ENCODE measurements at places on chromosomes 6 and 20.

- no peak for DNase-seq
Measured at GRCh38 chr20:58420798-58421496, 31.9 kb downstream of the VAPB start.

- DNase-seq: no peak
Measured at GRCh38 chr6:157811476-157812173, 11.4 kb upstream of the SNX9 start.

DNA sequence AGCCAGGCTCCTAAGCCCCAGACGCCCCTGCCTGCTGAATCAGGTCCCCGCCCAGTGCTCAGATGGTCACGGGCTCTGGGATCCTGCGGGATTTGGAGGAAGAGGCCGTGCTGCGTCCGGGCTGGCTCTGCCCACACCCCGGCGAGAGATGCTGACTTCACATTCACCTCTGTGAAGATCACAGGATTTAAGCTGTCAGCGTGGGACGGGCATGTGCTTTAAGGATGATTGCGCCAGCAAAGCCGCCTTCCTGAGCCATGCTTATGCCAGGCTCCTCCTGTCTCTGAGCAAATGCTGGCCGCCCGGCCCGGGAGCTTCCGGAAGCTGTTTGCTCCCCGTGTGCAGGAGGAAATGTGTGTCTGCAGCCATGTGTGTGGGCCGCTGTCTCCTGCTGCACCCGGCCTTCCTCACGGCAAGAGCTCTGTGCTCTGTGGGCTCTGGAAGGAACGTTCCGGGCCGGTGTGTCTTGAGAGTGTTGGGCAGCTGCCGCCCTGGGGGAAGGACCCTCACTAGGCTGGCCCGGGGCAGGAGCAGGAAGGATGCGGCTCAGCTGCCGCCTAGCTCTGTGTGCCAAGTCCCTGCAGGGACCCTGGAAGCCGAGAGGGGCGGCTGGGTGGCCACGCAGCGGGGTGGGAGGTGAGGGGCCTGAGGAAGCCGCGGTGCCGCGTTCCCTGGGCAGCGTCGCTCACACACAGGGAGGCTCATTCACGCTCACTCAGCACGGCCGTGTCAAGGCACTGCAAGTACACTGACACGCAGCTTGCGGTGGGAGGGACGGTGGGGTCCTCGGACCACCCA is 19.0 kb upstream of the BHLHE23 start:
- DNase-seq: no peak

- no peak for DNase-seq
Measured at GRCh38 chr6:100317031-100317430, 147.7 kb downstream of the SIM1 start.

DNA sequence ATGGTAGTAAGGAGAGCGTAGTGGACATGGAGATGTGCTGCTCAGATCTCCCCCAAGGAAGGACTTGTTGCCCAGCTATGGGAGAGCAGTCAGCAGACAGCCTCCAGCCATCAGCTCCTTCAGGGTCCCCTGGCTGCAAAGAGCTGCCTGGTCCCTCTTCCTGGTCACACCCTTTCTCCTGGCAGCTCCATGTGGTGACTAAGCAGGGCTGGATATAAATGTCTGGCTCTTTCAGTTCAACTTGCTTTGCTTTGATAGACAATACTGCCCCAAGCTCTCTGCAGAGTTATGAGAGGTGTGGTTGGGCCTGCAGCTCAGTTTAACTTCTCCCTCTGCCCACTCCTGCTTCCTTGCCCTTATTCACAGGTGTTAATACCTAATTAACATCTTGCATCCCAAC is 64.1 kb upstream of the DDR1 start:
- DNase-seq: peak; percentile 41

DNA sequence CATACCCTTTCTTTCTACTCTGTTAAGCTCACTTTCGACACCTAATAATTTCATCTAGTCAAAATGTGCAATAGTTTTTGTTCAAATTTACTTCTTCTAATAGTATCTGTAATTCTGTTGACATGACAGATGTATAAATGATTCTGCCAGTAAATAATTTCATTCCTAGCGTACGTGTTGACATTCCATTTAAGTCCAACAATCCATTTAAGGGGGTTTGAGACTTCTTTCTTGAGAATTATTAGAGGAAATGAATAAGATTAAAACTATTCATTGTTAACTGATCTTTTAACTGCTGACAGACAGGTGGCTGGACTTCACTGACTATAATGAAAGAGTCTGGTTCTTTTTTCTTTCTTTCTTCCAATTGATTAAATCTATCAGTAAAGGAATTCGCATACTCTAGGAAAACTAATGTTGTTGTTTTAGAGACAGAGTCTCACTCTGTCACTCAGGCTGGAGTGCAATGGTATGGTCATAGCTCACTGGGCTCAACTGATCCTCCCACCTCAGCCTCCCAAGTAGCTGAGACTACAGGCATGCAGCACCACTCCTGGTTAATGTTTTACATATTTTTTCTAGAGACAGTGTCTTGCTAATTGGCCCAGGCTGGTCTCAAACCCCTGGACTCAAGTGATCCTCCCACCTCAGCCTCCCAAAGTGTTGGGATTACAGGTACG is 55.9 kb downstream of the MAP3K5 start:
- no peak for DNase-seq

- no peak for DNase-seq
Measured at GRCh38 chr20:38812709-38813573, 7.4 kb downstream of the PPP1R16B start.

GRCh38 chr6:93124006-93124632 is 295.2 kb downstream of the EPHA7 start:
- DNase-seq: no peak

- DNase-seq: no peak
Measured at GRCh38 chr6:97399208-97399607, 116.2 kb upstream of the MMS22L start.

- DNase-seq: no peak
Measured at GRCh38 chr20:52056203-52057062, 135.1 kb downstream of the ZFP64 start.

- peak; percentile 80 for DNase-seq
Measured at GRCh38 chr6:35487658-35488516, 9.0 kb downstream of the TEAD3 start.

- no peak for DNase-seq
Measured at GRCh38 chr20:61644378-61645076, 392.5 kb downstream of the CDH4 start.

DNA sequence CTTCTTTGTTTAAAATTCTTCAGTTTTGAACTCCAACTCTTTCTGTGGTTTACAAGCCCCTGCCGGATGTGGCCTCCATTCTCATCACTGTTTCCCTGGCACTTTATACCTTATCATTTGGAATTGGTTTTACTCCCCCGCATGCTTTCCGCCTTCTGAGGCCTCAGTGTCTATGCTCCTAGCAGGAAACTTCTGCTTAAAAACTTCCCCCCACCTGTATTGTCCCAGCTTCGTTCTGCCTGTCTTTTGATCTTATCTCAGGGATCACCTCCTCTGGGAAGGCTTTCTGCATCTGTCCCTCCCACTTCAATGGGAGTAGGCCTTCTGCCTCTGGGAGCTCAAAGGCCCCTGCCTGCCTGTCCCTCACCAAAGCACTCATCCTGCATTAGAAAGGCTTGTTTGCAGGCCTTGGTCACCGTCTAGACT is 3.4 kb upstream of the ANGPT4 start:
- DNase-seq: no peak

DNA sequence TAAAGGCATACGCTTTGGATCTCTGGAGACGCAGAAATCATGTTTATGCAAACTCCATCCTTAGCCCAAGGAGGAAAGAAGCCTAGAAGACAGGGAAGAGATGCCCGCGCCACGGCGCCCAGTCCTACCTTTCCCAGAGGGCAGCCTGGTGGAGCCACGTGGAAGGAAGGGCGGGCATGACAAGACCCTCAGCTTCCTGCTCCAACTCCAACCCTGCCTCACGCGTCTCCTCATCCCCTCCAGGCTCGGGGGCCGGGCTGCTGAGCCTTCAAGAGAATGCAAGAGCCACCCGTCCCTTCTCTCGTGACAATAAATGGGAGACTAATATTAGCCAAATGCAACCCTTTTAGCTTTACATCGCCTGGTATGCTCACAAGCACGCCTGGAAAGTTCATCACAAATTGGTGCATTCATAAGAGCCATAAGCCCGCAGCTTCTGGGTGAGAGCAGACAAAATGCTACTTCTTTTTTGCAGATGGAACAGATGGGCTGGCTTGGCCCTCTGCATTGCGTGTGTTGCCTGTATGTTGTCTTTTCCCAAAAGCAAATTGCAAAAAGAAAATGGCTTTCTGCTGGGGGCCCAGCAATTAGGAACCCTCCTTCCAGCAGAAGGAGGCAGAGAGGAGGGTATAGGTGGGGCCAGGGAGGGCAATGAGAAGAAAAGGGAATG is 8.2 kb upstream of the NTSR1 start:
- no peak for DNase-seq

- DNase-seq: no peak
Measured at GRCh38 chr6:125117818-125118217, 35.8 kb upstream of the TPD52L1 start.

GRCh38 chr6:157921685-157922367 is 59.8 kb upstream of the SYNJ2 start:
- no peak for DNase-seq

- DNase-seq: no peak
Measured at GRCh38 chr6:16278048-16278724, 39.8 kb downstream of the GMPR start.

DNA sequence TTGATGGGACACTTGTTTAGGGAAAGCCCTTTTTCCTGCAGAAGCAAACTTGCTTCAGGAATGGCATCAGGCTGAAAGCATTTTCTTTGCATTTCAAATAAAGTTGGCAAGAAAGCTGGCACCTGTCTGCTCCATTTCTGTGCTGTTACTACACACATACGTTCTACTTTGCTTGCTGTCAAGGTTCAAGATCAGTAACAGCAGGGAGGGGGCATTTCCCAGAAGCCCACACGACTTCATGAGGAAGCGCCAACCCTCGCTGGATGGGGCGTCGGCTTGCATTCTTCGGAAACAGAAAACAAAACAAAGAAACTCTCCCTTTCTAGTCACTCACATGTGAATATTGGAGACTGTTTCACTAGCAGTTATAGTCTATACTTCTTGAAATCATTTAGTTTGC is 46.4 kb downstream of the AKAP12 start:
- DNase-seq: no peak

- no peak for DNase-seq
Measured at GRCh38 chr6:63440057-63440456, 120.3 kb upstream of the LGSN start.

- no peak for DNase-seq
Measured at GRCh38 chr6:20370801-20371200, 30.9 kb upstream of the E2F3 start.

GRCh38 chr20:9488063-9488462 is 26.3 kb upstream of the LAMP5 start:
- no peak for DNase-seq

DNA sequence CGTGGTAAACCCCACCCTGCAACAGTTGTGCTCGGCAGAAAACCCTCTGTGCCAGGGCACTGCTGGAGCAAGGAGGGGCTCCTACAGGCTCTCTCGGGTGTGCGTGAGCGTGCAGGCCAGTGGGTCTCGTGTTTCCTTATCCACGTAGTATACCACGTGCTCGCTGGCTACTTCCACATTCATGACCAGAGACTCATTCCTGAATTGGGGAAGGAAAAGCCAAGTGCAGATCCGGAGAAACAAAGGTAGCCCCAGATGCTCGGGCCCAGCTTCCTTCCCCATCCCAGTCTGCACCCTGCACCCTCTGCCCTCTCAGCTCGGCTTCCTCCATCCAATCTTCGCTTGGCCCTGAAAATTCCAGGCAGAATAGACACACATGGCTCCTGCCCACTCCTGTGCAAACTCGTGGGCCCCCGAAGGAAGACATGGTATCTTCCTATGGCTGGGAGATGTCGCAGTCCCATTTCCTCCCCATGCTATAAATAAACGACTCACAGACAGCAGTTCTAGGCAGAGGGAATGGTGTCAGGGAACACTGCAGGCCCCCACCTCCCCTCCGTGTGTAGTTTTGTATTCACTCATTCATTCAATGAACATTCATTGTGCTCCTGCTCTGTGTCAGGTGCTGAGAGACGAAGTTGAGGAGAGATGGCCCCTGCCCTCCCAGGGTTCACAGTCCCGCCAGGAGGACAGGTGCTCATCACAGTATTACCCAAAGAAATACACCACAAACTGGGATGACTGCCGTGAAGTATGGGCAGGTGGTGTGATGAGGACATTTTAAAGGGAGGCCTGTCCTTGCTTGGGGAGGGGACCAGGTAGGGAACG is 29.6 kb downstream of the NPEPL1 start:
- peak; percentile 45 for DNase-seq

DNA sequence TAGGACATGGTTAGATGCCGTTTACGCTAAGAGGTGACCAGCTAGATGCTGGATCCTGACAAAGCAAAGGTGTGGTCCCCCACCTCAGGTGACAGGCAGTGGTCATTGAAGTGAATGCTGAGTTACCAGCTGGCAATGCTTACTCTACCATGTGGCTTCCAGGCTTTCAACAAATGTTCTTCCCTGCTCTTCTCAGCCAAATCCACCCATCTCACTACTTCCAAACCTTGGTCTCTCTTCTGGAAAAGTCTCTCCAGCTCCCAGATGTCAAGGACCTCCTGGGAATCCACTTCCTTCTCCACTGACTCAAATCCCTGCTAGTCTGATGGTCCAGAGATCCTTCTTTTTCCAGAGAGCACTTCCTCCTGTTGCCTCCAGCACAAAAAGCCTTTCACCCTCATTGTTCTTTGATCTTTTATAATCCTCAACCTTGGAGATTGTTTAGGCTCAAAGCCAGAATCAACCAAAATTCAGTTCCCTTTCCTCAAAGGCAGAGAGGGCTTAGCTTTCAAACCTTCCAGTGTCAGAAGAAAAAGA is 228.0 kb downstream of the ZNF217 start:
- no peak for DNase-seq
